Mesenteric fat pad (tissue), 1 donor: ENCODE measurements at places on chromosomes 1 and 21. TPM values are rescaled to one million over a fixed set of nuclear protein-coding genes. Genes with fewer than 3 reads are reported as not detected.

DNA sequence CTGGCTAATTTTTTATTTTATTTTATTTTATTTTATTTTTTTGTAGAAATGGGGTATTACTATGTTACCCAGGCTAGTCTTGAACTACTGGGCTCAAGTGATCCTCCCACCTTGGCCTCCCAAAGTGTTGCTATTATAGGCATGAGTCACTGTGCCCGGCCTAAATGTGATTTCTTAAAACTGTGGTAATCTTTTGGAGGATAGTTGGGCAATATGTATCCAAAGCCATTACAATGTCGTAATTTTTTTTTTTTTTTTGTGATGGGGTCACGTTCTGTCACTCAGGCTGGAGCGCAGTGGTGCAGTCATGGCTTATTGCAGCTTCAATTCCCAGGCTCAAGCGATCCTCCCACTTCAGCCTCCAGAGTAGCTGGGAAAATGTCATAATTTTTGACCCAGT is 14.2 kb downstream of the ETV3L start:
- no peak for DNase-seq

DNA sequence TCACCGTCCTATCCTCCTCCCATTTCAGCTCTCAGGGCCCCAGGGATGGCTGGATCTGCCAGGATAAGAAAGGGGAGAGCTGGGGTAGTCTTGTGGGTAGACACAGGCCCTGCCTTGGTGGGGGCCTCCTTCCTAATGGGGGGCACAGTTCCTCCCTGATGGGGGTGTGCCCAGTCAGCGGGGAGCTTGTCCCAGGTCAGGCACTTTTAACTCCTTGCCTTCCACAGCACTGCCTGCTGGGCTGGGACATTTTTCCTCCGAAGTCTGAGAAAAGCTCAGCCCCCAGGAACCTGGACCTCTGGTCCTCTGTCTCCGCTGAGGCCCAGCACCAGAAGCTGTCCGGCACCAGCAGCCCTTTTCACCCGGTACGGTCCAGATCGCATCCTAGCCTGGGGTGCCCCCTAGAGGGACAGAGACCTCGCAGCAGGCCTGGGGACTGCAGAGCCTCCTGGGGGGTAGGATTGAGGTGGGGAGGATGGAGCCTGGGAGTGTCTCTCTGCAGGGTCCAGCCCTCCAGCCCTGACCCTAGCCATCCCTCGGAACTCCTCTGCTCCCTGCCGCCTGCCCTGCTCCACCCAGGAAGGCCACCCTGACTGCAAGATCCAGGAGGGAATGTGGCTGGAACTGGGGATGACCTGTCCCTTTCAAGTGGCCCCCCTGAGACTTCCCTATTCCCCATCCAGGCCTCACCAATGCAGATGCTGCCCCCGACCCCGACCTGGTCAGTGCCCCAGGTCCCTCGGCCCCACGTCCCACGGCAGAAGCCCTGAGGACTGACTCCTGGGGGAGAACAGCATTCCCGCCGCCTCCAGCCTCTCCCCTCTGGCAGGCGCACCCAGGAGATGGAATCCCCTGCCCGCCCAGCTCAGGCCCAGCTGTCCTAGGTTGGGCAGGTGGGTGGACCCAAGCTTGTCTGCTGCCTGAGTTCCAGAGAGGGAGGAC is 12.0 kb downstream of the MIIP start:
- DNase-seq = no peak

DNA sequence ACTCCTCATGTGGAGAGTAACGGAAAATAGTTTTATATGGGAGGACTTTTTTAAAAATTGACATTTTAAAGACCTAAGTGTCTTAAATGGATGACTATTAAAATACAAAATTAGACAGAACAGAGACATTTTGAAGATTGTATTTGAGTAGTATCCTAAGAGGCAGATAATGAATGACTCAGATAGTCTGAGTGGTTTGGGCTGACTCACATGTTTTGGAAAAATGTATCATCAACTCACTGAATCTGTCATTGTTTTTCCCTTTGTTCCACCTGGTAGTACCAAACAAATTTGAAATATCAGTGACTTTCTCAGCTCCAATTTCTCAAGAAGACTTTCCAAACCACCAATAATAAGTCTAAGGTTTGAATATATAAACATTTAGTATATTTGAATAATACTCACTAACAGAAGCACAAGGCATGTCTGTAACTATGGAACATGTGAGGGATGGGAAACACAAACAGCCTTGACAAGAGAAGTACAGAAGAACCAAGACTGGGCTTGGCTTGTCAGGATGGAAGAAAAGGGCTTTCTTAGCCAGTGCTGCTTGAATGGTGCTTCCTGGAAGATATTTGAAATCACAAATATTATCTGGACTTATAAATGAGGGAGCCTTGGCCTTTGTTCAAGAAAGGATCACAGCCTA is 90.6 kb downstream of the SGIP1 start:
- DNase-seq = no peak

- no peak for DNase-seq
Observed at GRCh38 chr1:24107462-24108138, 4.3 kb downstream of the MYOM3 start.

- DNase-seq = no peak
Observed at GRCh38 chr21:44637018-44637850, at the start of gene KRTAP10-10. KRTAP10-10 (plus strand) TSS chr21:44637356; CDS start chr21:44637418, 62 bp downstream.

- no peak for DNase-seq
Observed at GRCh38 chr1:8643542-8644536, 173.6 kb downstream of the RERE start.

DNA sequence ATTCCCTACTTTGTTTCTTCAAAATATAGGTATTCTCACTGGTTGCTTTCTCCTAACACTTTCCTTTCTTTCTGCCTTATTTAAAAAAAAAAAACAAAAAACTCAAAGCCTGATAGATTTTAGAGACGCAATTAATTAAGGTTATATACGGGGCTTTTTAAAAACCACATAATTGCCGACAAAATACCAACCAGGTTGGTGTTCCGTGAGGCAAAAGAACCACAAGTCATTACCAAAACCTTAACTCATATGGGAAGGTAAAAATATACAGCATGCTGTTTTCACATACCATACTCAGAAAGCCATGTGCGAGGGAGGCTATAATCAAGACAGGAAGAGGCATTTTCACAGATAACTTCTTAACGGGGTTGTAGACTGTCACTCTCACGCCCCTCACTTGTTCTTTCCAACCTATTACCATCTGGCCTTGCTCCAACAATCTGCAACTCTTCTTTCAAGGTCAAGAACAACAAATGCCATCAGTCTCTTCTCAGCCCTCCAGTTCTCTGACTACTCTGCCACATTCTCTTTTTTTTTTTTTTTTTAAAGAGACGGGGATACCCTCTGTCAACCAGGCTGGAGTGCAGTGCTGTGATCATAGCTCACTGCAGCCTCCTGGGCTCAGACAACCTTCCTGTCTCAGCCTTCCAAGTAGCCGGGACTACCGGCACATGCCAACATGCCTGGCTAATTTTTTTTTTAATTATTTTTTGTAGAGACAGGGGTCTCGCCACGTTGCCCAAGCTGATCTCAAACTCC is 102.6 kb downstream of the APP start:
- DNase-seq = no peak

DNA sequence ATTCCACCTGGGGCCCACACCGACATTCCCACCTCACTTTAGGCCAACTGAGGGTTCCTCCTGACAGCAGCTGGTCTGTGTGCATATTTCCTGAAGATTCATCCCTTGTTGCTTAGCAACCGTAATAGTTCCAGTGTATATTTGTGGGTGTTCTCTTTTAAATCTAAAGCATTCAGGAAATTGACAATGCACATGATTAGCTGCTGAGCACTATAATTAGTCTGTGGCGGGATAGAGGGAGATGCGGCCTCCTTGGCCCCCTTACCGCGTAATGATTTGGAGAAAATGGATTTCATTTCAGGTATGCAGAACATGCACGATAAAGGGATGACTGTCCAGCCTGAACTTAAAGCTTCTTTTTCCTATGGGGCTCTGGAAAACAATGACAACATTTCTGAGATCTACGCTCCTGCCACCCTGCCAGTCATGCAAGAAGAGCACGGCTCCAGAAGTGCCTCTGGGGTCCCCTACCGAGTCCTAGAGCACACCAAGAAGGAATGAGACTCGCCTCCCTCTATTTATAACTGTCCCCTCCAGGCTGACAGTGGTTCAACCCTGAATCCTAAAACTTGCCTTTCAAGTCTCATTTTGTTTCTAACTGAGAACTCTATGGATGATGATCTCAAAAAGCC is 33.8 kb upstream of the RCAN3 start:
- no peak for DNase-seq

- DNase-seq = no peak
Observed at GRCh38 chr1:236896716-236897115, 101.6 kb downstream of the MTR start.

Gene NIPAL3
- total RNA-seq = 9.6 TPM

Gene SLC6A9
- total RNA-seq = 2.2 TPM

Gene FMO2
- 45.2 TPM for total RNA-seq

Gene SLAMF7
- 0.64 TPM for total RNA-seq

Gene ATPAF1
- 52.3 TPM for total RNA-seq
